Neural crest cell (in vitro differentiated cells): ENCODE measurements at places on chromosomes 4 and X. TPM values are rescaled to one million over a fixed set of nuclear protein-coding genes. Genes with fewer than 3 reads are reported as not detected.

DNA sequence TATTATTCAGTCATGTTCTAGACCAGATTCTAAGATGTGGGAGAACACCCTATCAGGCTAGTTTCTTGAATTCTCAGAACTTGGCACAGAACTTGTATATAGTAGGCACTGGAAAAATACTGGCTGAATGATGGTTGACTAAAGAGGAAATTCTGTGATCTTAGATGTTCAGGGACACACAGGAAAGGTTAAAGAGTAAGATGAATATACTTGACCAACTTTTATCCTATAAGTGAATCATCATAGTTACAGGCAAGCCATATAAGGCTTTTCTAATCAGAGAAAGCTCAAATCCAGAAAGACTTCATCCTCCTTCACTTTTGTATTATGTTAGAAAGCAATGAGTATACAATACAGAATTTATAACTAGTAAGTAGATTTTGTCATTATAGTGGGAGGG, 53.8 kb downstream of the SEPTIN11 start:
- DNase-seq: no peak

DNA sequence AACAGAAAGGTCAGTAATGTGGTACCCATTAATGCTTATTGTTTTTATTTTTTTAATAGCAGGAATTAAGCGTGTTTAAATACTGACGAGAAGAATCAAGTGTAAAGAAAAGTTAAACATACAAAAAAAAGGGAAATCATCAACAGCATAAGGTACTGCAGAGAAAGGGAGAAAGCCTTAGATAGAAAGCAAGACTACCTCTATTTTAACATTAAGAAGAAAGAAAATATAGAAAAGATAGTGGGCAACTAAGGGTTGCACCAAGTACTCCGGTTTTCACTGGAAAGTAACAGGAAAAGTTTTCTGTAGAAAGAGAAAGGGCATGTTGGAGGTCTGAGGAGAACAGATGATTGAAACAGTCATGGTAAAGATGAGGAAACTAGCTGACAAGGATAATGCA, 41.9 kb downstream of the FBXW7 start:
- DNase-seq: no peak

DNA sequence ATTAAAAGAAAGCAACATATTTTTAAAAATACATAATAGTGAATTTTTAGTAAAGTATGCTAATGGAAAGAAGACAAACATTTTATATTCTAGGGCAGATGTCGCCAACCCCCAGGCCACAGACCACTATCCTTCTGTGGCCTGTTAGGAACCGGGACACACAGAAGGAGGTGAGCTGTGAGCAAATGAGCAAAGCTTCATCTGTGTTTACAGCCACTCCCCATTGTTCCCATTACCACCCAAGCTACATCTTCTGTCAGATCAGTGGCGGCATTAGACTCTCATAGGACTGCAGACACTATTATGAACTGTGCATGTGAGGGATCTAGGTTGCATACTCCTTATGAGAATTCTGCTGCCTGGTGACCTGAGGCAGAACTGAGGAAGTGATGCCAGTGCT, 37.0 kb upstream of the FAT4 start:
- DNase-seq: no peak

ITM2A gene
- 0.59 and 0.93 TPM in 2 replicates for total RNA-seq

DNA sequence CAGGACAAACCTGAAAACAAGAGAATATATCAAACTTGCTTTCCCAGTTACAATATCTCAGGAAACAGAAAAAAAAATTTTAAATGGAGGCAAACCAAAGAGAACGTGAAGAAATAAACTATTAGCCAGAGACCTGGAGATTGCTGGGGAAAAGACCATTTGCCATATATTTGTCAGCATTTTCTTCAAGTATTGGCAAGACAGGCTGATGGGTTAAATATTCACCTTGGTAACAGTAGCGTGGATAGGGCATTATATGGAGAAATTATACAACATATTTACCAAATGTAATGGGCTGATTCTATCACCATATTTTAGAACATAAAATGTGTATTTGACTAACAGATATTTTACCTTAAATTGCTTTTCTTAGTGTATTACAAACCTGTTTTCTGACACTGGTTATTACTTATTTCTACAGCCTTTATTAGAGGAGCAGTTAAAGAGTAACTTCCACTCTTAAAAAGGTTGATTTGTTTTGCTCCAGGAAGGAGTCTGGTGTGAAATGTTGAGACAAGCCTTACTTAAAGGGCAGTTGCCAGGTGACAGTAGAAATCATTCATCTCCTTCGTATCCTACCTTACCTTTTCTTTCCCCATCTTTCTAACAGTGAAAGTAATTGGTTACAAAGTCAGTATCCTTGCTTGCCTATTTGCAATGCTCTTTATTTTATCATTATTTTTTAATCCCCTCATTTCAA, 575.5 kb downstream of the GBA3 start:
- no peak for DNase-seq

ALAS2 gene
- total RNA-seq: not detected in 2 replicates

CLIC2 gene
- total RNA-seq: 0.77 and 2.2 TPM in 2 replicates
